RWPE1 (cell line): ENCODE measurements at places on chromosomes 11 and 22.

GRCh38 chr11:70010774-70011173, 67.3 kb upstream of the ANO1 start:
- DNase-seq: no peak

- no peak for DNase-seq
These were observed 4.5 kb downstream of the FAM118A start for GRCh38 chr22:45314054-45314721.

GRCh38 chr22:23557036-23557435, 23.1 kb downstream of the IGLL1 start:
- DNase-seq: no peak

DNA sequence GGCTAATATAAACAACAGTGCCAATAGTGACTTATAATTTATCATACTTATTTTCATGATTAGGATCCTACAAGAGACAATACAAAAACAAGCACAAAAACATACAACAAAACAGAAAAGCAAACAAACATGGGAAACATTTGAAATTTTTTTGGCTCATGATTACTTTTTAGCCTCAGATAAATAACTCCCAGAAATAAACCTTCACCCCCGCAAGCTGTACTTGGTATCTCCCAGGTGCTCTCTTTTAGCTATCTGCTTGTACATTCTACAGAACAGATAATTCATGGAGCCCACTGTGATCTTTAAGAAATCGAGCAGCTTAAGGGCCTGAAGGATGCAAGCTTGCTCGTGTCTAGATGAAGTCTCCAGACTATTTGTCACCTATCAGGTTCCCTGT, 883 bp downstream of the NXPE4 start:
- DNase-seq: no peak

DNA sequence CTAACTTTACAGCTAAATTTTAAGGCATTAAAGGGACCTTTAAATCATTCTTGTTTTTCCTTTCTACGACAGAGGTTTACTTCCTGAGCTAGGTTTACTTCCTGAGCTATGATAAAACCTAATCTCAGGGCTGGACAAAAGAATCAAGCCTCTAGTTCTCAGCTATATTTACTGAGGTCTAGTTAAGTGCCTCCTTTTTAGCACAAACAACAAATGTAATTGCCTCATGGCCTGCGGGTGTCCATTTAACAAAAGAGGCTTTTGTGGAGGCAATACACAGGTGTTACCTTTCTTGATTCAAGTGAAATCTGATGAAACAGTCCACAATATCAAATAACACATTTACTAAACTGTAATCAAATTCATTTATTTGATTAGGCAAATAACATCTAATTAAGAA, 67.3 kb downstream of the IMMP1L start:
- DNase-seq: no peak

- no peak for DNase-seq
These were observed 65.6 kb upstream of the SESN3 start for GRCh38 chr11:95296621-95297025.

- no peak for DNase-seq
These were observed 7.1 kb upstream of the LTO1 start for GRCh38 chr11:69682221-69682620.

DNA sequence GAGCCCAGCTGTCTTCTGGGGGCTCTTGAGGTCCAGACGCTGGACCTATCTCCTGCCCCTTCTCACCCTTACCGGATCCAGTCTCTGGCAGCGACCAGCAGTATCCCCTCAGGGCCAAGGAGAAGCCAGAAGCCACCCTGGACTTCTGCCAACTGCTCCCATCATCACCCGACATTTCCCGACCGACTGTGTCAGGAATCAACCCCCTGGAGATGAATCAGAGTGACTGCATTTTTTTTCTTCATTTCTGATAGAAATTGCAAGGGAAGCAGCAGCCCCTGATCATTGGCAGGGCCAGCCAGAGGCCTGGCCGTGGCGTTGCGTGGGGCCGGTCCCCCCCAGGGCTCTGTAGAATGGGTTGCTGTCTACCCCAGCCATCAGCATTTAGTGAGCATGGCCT, 5.2 kb upstream of the LIF start:
- DNase-seq: peak; percentile 27

- no peak for DNase-seq
These were observed 2.0 kb downstream of the SYT12 start for GRCh38 chr11:67024966-67025365.

GRCh38 chr11:9138612-9139579, 47.5 kb upstream of the SCUBE2 start:
- peak; percentile 90 for DNase-seq
